ENCODE measurements at places on chromosomes 5 and 9.

- no peak for DNase-seq
These were observed 75.3 kb downstream of the ARHGAP26 start for GRCh38 chr5:142845402-142845921.

DNA sequence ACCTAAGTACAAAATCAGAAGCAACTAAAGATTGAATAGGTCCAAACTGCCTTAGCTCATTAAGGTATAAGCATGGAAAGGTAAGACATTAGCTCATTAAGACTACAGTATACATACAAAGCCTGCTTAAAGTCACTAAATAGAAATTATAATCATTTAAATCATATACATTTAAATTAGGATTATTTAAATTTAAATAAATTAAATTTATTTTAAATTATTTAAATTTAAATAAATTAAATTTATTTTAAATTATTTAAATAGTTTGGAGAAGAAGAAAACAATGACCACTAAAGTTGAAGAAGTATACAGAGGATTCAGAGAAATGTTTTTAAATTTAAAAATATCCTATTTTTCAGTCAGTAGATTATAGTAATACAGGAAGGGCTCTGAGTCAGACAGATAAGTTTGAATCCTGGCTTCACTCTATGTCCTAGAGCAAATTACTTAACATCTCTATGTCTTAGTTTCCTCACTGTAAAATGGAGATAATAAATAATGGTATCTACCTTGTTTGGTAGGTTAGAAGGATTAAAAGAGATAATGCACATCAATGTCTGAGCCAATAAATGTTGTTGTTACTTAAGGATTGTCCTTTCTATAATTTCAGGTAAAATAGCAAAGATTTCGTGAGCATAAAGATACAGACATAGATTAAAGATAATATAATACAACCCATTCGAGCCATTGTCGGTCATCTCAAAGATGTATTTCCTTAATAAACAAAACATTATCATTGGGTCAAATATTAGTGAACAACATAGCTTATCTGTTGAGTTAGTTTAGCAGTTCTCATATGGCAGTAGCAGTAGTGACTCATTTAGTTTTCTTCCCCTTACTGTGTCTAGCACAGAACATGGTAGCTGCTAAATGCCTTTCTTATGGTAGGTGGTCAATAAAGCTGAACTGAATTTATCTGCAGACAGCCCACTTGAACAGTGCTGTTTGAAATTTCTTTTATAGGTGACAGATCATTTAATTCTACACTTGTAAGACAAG is 100.6 kb downstream of the KIAA0825 start:
- DNase-seq, result no peak

DNA sequence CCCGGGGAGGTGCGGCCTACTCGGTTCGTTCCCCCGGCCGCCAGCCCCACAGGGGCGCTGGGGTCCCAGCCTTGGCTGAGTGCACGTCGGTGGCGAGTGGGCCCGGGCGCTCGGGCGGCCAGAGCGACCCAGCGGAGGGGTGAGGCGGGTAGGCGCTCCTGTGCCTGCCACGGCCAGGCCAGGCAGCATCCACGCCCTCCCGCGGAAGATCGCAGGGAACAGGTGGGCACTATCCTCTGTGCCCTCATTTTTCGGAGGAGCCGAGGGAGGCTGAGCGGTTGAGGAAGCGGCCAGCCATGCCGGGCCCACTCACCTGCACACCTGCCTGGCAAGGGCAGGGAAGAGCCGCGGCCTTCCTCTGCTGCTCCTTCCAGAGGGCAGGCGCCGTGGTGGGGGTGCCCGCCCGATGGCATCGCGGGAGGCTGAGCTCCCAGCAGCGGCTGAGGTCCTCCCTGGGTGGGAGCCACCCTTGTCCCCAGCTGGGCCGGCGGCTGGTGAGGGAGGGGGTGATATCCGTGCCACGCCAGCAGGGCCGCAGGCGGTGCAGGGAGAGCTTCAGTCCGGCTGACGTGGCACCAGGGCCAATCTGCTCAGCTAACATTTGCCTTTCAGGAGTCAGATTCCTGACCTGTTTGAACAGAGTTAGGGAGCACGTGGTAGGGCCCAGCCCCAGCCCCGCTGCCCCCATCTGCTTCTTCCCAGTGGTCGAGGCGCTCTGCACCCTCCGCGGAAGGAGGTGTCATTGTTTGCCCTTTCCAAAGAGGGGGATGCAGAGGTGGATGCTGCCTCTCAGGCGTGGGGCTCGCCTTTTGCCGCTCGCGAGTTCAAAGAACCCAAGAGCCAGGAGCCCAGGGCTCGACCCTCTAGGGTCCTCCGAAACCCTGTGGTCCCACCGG is 1.6 kb upstream of the SEC16A start:
- DNase-seq, result peak; percentile 54

- DNase-seq, result no peak
These were observed 323.9 kb downstream of the MTRR start for GRCh38 chr5:8192840-8193239.

DNA sequence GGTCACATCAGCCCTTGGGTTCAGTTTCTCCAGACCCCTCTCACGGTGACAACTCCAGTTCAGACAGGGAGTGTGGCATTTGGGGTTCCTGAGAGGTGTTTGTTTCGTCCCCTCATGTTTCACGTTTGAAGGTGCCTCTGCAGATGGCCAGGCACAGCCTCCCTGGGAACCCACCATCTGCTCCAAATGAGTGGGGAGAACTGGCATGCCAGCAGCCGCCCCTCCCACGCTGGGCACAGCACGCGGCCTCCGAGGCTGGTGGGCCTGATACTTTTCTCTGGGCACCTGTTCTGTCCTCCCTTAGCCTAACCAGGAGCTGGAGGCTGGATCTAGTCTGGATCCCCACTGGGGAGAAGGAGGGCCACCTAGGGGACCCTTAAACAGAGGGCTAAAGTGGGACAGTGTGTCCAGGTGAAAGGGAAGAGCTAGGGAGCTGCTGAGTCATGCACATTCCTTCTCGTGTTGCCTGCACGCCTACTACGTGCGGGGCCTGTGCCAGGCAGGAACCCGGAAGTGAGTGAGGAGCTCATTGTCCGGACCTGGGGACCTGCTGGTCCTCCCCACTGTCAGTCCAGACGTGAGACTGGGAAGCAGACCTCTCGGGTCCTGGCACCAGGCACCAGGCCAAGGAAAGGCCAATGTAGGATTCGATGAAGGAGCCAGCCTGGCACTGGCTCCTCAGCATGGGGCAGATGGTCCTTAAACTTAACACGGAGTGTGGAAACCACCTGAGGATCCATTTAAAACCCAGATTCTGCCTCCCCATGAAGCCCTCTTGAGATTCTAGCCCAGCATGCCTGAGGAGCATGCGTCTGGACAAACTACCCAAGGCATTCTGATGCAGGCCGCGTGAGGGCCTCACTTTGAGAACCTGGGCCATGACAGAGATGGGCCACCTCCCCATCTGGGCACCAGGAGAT is 11.7 kb downstream of the DNM1 start:
- peak; percentile 36 for DNase-seq

DNA sequence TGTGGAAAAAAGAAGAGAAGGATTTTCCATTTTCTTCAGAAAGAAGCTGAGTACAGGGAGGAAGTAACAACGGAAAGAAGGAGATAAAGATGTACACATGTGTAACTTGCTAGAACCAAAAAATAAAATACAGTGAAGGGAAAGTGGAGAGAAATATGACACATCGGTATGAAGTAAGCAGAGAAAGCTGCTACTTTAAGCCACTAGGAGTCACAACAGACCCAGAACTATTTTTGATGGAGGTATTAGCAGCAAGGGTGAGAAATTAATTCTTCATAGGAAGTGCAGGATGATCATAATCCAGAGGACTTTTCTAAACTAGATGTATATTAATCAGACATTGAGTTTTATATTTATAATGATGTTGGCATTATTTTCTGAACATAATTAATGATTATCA is 88.5 kb downstream of the FAM174A start:
- peak; percentile 4 for DNase-seq

- DNase-seq, result no peak
These were observed 183.0 kb downstream of the GLIS3 start for GRCh38 chr9:4116723-4117460.

DNA sequence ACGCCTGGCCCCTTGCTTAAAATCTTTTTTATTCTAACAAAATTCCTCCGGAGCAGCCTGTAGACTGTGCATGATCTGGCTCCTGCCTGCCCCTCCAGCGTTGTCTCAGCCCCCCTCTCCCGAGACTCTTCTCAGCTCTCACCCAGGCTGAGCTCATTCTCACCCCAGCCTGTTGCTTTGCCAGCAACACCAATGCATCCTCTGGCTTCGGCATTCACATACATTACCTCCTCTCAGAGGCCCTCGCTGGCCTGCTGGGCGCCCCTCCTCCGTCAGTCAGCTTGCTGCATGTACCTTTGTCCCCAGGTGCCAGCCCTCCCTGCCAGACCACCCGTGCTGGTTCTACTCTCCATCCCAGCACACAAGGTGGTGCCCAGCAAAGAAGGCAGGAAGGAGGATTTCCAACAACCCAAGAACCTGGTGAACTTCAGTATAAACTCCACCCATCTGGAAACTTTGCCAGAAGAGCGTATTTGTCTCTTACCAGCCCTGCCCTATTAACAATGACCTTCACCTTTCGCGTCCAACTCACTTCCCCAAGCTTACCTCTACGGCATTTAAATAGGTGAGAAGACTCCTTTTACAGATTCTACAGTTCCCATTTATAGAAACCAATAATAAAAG is 35.0 kb downstream of the MYO10 start:
- DNase-seq, result no peak

All from RCC 7860 (cell line).